ENCODE measurements at places on chromosomes 6 and 20.

- no peak for DNase-seq
These were observed 50.8 kb downstream of the FAM50B start for GRCh38 chr6:3899970-3900439.

- DNase-seq: no peak
These were observed 249.7 kb downstream of the TMEM242 start for GRCh38 chr6:157073596-157073995.

GRCh38 chr20:10040070-10040975, 5.5 kb downstream of the ANKEF1 start:
- no peak for DNase-seq

DNA sequence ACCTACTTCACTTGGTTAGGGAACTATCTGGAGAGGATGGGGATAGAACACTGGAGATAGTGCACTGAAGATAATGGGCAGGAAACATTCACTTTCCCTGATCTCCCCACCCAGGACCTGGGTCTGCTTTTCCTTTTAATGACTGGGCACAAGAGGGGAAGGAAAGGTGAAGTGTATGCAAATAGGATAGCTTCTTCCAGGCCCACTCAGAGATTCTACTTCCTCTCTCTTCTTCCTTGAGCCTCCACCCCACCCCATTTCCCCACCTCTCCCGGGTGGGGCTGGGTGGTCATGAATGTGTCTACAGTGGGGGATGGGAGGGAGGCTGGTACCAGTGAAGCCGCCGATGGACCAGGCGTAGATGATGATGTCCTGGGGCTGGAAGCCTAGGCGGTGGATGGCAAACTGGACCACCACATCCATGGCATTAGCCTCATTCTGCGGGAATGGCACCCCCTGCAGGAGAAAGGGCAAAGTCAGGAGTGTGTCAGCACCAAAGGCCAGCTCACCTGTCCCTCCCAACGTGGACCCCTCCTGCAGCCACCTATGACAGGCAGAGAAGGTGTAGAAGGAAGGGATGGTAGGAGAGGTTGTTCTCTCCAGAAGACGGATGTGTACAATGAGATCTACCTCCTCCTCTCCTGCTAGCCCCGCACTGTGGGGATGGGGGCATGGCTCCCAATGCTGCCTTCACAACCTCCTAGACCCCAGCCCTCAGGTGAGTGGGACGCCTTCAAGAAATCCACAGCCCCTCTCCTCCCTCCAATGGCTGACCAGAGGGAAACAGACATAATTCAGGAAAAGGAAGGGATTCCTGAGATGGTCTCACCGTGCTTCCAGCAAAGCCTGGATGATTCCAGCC, 8.6 kb upstream of the LY6G5C start:
- DNase-seq: no peak

- DNase-seq: no peak
These were observed 59.9 kb upstream of the HBS1L start for GRCh38 chr6:135114355-135115145.

GRCh38 chr6:42105156-42105648, 37.2 kb downstream of the C6orf132 start:
- no peak for DNase-seq

DNA sequence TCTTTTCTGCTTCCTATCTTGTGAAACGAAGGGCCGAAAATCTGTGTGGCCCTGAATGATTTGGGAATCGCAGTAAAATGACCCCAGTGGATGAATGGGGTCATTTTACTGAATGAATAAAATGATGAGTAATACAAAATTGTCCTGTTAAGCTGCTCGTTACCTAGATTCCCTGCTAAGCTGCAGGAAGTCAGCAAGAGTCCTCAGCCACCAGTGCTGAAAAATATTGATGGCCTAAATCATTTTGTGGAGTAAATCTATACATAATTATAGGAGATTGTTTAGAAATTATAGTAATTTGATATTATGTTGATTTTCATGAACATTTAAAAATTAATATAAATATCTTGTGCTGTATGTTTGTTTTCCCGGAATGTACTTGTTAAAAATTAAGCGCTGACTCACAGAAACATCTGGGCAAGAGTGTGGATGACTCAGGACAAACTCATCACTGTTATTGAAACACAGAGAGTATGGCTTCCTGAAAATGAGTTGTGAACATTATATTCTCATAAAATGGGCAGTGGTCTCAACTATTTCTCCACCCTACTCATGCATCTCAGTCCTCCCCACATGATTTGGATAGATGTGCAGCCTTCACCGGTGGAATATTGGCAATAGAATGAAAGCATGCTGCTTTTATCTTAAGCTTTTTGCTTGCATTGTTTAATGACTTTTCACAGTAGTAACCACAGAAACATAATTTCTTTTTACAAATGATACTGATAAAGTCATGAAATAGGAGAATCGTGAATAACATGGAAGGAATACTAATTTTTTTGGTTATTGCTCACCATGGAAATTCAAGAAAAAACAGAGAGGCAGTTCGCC, 36.2 kb upstream of the RGS17 start:
- no peak for DNase-seq

DNA sequence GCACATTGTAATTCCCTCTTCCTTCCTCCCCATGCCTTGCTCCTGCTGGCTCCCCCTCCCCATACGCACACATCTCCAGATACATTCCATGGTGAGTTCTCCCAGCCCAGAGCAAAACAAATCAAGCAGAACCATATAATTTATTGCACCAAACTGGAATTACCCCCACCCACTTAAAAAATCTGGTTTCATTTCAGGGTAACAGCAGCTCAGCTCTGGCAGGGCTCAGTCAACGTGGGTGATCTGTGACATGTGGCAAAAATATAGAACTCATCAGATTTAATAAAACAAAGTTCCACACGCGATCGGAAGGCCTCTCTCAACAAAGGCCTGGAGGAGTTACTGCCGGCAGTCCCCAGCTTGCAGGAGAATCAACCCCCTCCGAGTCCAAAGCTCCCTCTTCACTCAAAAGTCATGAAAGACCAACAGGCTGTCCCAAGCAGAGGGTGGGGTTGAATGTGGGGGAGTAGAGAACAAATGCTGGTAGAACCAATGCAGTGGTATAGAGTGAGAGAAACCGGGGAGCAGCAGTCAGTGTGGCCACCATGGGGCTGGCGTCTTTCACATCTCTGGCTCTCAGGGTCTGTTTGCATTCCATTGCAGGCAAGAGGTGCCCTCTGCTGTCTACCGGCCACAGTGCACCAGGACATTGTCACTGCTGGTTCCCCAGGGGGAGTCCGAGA, 323.3 kb upstream of the NT5E start:
- no peak for DNase-seq

DNA sequence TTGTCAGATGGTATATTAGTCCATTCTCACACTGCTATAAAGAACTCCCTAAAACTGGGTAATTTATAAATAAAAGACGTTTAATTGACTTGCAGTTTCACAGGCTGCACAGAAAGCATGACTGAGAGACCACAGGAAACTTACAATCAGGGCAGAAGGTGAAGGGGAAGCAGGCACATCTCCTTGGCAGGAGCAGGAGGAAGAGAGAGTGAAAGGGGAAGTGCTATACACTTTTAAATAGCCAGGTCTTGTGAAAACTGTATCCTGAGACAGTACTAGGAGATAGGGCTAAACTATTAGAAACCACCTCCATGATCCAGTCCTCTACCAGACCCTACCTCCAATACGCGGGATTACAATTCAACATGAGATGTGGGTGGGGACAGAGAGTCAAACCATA, 193.9 kb upstream of the KCNG1 start:
- no peak for DNase-seq

- no peak for DNase-seq
These were observed 50.9 kb upstream of the TNFAIP3 start for GRCh38 chr6:137816133-137816579.

- no peak for DNase-seq
These were observed 43.9 kb downstream of the BANF2 start for GRCh38 chr20:17743677-17744076.

All from T-helper 9 cell (primary cell).